Stimulated activated naive CD8-positive, alpha-beta T cell treated with anti-CD3 and anti-CD28 coated beads, Interleukin-15, Interleukin-2, amounts not matched to agents 100 U/mL and 50 U/mL, for 24 hours (primary cell): ENCODE measurements at places on chromosomes 5 and 9.

- no peak for DNase-seq
Observed at GRCh38 chr9:82021198-82021597, 32.6 kb downstream of the SPATA31D1 start.

DNA sequence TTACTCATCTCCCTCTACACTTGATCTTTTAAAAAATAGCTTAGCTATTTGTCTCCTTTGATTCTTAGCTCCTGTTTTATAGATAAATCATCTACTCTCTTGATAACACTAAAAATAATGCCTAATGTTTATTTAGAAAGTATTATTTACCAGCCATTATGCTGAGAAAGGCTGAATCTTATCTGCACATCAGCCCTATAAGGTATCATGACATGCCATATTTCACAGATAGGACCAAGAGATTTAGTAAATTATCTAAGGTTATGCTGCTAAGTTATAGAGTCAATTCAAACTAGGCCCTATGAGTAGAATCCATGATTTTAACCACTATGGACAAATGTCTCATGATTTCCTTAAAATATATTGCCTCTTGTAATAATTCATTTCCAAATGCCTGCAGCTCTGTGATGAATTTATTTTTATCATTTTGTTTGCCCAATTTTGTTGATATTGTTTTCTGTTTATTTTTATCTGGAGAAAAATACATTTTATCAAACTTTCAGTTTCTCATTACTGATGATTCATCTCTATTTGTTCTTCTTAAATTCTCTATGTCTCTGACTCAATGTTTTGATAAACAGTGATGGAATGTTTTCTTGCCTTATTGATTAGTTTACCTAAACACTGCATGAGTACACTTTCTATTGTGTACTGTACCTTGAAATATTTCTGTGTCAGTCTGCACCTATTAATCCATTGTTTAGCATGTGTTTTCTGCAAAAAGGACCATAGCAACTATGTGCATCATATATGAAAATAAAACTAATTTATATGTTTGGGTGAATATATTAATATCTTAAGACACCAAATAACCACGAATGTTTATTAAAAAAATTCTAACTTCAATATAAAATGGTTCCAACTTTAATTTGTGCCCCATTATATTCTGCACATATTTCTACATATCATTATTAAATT lies 300.8 kb downstream of the CDH9 start:
- DNase-seq = no peak

GRCh38 chr5:115459855-115460341 lies 84.7 kb downstream of the FEM1C start:
- DNase-seq = no peak

GRCh38 chr5:8908055-8908683 lies 637.7 kb downstream of the SEMA5A start:
- DNase-seq = peak; percentile 26

DNA sequence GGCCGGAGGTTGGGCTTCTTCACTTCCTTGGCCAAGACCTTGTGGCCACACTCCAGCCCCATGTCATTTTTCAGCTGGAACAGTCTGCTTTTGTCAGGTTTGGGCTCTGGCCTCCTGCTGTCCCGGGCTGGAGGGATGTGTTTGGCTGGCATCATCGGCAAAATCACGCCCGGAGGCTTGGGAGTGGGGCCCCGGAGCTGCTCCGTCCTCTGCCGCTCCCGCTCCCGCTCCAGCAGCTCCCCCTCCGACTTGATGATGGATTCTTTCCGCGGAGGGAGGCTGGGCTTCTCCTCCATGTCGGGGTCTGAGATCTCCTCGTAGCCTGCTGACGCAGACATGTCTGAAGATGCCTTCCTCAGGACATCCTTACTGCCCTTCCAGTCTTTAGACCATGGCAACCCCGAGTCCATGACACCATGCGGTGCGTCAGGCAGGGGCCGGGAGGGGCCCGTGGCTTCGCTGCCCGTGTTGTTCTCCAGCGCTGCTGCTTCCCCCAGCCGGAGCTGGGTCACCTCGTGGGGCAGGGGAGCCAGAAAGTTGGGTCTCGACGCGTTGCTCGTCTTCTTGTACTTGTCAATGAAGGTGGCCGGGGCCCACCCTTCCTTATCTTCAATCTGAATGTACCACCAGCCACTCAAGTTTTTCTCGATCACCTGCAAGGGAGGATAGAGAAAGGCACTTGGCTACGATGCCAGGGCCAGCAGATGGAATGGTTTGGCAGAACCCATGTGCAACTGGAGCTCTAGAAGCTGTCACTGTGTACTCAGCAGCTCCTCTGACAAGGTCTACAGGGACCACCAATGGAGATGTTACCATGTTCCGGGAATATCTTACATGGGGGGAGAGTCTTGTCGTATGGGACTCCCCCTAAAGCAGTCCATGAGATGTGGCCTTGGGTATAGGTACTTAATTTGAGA lies 56.0 kb upstream of the UBTD2 start:
- no peak for DNase-seq

GRCh38 chr9:115126404-115126803 lies 8.4 kb upstream of the TNC start:
- no peak for DNase-seq

- no peak for DNase-seq
Observed at GRCh38 chr5:1375871-1376810, 31.2 kb upstream of the CLPTM1L start.

- no peak for DNase-seq
Observed at GRCh38 chr9:2338777-2339365, 282.7 kb upstream of the VLDLR start.

DNA sequence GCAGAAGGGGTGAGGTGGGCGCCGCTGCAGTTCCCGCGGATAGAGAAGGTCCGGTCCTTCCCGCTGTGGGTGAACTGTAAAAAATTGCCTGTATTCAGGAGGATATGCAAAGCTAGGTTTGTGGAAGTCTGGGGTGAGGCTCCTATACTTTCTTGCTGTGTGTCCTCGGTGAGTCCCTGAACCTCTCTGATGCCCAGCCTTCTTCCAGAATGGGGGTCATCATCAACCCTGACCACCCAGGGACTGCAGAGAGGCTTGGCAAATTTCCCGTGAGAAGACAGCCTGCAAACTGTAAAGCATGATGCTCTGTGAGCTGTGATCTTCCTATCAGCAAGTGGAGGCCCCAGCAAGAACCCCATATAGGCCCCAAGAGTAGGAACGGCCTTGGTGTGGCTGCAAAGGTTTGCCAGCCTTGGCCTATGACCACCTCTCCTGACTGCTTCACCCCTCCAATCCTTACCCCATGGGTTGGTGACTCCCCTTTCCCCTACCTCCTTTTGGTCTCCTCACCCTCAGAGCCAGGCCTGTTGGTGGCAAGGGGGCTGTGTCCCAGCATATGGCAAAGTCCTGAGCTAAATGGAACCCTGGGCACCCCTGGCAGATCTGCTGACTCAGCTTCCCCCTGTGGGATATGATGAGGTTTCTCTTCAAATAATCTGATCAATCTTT lies 760 bp downstream of the ALDH1B1 start:
- DNase-seq = peak; percentile 6

- DNase-seq = no peak
Observed at GRCh38 chr5:71492817-71493615, 37.6 kb downstream of the BDP1 start.

- no peak for DNase-seq
Observed at GRCh38 chr5:32319926-32320543, 7.3 kb upstream of the MTMR12 start.

DNA sequence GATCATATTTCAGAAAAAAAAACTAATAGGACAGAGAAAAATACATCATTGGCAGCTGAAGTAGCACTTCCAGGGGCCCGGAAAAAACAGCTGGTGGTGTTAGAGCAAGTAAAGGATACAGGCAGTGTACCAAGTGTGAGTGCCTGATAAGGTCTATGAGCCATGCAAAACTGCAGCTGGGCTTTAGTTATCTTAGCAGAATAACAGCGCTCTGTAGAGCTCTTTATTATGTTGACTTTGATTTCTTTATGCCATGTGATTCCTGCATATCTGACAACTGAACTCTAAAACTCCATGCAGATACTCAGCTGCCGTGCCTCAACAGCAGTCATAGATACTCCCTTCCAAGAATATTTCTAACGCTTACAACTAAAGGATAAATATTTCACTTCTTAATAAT lies 119.5 kb downstream of the CAAP1 start:
- no peak for DNase-seq

GRCh38 chr9:75418518-75418917 lies 330.2 kb downstream of the OSTF1 start:
- no peak for DNase-seq

- DNase-seq = no peak
Observed at GRCh38 chr5:33877449-33877848, 14.3 kb downstream of the ADAMTS12 start.

DNA sequence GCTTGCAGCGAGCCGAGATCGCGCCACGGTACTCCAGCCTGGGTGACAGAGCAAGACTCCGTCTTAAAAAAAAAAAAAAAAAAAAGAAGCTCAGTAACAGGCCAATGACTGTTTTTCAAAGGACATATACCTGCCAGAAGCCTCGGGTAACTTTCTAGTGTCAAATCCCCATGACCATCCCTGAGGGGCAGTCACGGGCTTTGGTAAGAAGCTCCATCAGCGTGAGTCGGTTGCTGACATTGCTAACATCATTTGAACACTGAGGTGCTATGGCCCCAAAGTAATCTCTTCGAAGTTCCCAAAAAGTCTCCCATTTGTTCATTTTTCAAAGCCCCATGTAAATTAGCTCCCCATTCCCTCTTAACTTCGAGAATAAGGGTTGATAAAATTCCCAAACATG lies 11.6 kb downstream of the NAIP start:
- DNase-seq = no peak

DNA sequence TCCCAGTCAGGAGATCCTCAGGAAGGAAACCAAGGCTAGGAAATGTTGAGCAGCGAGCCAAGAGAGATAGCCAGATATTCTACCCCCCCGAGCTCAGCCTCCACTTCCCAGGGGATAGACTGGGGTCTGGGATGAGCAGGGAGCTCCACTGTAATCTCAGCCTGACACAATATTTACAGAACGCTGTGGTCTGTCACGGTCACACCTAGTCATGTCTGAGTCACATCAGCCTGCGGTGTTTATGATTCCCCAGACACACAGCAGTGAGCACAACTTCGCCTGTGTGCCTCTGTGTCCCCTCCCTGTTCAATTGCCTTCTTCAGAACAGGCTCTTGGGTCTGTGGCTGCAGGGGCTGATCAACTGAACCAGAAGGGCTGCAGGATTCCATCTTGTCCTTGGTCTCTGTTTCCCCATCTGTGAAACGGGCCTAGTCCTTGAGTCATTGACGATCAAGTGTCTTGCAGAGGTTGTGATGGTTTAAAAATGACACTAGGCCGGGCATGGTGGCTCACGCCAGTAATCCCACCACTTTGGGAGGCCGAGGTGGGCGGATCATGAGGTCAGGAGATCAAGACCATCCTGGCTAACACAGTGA lies 8.6 kb upstream of the PRRX2 start:
- DNase-seq = no peak

DNA sequence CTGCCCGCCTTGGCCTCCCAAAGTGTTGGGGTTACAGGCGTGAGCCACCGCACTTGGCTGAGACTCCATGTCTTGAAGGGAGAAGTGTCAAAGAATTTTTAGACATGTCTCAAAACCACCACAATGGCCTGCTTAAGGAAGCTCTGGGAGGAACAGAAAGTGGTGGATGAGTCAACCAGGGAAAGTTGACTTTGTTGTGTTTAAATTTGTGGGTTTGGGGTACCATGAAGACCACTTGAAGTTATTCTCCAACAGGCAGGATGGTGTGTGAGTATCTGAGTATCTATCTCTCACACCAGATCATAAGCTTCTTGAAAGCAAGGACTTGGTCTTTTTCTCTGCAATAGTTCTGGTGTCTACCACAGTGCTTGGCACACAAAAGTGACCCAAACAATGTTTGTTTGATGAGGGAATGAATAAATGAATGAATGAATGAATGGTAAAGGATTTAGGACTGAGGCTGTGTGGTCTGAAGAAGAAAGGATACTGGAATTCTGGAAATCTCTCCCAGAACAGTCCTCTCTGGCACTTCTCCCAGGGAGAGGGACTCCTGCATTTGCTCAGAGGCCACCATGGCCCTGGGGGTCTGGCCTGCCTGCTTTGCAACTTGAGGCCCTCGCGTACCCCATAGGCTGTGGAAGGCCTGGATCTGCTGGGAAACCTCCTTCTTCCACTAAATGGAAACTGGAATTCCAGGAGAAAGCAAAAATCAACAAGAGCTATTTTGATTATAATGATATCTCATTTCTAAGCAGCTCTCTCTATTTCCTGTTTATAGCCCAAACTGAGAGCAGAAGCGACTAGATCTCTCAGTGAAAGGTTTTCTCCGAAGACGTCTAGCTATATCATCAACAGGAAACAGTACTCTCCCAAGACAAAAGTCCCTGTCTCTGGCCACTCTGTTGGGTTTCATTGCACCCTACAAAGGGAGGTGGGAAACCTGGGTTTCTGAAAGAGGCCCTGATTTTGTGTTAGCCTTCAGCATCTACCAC lies 187.9 kb downstream of the PALM2AKAP2 start:
- peak; percentile 20 for DNase-seq

GRCh38 chr5:90709323-90710155 lies 150.9 kb downstream of the ADGRV1 start:
- no peak for DNase-seq

DNA sequence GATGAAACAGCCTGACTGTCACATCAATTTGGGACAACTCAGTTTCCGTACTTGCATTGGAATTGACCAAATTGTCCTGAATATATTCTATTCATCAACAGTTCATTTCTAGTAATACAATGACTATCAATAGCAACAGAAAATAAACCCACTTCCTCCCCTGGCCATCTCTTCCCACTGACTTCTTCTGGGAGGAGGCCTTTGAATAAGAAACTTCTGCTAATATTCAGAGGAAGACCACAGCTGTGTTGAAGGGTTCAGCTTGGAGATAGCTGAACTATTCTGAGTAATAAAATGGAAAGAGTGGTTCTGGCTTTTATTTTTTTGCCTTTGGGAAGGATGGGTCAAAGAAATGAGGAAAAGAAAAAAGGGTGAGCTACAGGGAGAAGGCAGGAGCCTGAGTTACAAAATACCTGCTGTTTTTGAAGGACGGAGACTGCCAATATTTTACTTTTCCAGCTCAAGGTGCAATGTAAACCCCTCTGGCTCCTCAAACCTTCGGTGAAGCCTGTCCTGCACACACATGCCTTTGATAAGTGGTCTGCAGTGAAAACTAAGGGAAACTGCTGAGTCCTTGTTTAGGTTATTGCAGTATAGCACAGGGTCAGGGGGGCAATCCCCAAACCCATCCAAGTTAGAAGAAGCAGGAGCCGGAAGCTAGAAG lies 29.9 kb downstream of the FYB1 start:
- no peak for DNase-seq

DNA sequence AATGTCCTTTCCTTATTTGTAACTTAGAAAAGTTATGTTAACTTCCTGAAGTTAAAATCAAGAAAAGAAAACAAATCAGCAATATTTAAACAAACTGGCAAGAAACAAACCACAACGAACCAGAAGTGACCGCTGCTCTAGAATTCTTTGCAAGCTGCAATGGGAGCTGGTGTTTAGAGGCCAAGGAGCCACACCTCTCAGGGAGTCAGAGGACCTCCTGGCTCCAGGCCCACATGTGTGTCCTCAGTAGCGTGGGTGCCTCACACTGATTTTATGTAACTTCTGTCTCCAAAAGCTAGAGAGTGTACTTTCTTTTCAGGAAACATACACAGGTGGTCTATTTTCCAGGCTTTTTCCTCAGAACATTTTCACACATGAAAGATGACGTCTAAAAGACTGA lies 100.4 kb downstream of the IRX2 start:
- no peak for DNase-seq
